Panc1 (cell line): ENCODE measurements at places on chromosomes 11 and 22.

DNA sequence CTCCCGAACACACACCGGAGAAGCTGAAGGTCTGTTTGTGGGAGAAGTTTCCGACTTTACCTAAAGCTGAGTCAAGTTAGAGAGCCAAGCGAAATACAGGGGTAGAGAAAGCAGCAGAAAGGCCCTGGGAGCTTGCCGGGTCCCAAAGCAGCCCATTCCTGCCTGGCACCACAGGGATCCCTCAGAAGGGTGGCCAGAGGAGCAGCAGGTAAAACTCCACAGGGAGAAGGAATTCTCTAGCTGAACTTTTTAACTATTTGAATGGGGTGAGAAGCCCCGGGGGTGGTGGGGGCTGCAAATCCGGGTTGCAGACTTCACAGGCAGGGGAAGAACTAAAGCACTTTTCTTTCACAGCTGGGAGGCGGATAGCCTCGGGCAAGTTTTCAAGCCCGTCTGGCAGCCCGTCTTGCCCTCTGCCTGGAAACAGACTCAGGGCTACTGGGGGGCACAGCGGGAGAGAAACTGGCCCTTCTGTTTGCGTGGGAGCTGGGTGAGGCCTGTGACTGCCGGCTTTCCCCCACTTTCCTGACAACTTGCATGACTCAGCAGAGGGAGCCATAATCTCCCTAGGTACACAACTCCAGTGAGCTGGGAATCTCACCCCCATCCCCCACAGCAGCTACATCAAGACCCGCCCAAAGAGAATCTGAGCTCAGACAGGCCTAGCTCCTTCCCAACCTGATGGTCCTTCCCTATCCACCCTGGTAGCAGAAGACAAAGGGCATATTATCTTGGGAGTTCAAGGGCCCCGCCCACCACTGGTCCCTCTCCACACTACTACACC lies 311.0 kb downstream of the SBF2 start:
- DNase-seq = no peak

- no peak for DNase-seq
Measured at GRCh38 chr11:72787216-72788104, 6.4 kb downstream of the STARD10 start.

DNA sequence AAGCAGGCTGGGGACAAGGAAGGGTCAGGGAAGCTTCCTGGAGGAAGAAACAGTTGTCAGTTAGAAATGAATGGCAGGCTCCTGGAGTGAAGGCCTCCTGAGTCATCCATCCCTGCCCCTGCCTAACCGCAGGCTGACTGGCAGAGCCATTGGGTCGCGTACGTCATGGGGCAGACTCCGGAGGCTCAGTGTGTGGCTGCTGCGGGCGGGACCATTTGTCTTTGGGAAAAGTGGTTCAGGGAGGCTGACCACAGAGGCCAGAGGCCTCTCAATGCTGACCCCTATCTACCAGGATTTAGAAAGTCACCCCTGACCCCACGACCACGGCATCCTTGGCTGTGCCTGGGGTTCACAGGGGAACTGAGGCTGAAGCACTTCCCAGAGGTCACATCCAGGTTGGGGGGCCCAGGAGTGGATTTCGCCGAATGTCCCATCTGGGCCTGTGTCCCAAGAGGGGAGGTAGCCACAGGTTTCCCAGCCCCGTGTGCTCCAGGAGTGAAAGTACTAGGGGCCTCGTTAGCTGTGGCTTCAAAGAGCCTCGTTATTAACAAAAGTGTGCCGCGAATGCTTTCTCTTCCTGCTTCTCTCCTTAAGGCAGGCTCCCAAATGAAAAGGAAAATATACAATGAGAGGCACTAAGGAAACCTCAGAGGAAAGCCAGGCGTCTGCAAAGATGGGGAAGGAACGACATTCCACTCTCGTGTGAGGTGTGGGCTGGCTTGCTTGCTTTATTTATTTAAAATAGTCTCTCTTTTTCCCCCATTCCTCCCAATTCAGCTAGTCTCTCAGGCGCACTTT lies 58.9 kb downstream of the FLRT1 start:
- peak; percentile 32 for DNase-seq

GRCh38 chr11:107834995-107835394 lies 23.6 kb downstream of the SLC35F2 start:
- DNase-seq = no peak
